H7 (cell line): ENCODE measurements at places on chromosomes 2 and 18. TPM values are rescaled to one million over a fixed set of nuclear protein-coding genes. Genes with fewer than 3 reads are reported as not detected.

SLC11A1 gene
- not detected in 2 replicates for total RNA-seq

GORASP2 gene
- 49.1 and 65.3 TPM in 2 replicates for total RNA-seq

DNA sequence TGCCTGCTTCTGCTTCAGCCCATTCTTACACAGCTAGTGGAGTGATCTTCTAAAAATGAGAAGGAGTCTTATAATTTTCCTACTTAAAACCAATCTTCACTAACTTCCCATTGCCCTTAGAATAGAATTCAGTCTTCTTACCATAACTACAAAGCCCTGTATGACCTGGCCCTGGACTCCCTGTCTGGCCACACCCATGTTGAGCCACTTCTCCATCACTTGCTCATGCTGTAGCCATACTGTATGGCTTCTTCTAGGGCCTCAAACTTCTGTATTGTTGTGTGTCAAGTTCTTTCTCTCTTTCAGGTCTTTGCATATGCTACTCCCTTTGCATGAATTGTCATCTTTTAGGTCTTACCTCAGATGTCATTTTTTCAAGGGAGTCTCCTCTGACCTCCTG, 11.2 kb downstream of the DGUOK start:
- DNase-seq: no peak

- no peak for DNase-seq
Measured at GRCh38 chr18:998936-999335, 94.3 kb downstream of the ADCYAP1 start.

TMEM247 gene
- total RNA-seq: not detected in 2 replicates

CYP27C1 gene
- total RNA-seq: 0.59 and 0.83 TPM in 2 replicates

DNA sequence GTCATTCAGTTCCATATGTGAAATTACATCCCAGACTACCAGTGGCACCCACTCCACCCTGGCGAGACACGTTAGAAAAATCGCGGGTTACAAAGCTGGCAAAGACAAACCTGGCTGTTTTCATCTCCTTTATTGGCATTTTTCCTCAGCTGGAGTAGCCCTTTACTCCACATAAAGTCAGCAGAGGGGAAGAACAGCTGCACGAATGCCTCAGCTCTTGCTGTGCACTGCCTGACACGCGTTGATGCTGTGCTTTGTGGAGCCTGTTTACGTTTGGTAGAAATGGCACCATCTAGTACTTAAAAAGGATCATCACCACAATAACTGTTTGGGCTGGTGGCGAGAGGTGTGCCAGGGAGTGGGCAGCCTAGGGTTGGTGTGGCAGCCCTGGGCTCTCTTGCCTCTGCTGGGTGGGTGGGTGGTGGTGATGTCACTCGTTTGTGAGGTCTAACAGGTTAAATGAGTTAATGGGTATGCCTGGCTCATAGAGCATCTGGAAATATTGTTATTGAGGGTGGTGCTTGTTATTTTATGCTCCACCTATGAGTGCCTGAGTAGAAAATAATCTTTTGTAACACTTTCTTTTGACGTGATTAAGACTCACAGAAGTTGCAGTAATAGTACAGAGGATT, 16.4 kb downstream of the FARP2 start:
- DNase-seq: no peak

DNA sequence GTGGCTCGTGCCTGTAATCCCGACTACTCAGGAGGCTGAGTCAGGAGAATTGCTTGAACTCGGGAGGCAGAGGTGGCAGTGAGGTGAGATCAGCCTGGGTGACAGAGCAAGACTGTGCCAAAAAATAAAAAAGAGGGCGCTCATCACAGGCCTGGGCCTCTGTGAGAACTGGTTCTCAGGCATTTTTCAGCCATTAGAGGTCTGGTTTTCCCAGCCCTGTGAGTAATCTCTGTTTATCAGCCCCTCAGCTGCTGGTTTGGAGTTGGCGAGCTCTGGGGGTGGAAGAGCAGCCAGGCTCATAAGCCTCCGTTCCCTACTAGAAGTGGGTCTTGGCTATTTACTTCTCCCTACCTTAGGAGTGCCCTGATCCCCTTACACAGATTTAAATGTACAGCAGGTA, 53.1 kb downstream of the CHRNA1 start:
- no peak for DNase-seq

DNA sequence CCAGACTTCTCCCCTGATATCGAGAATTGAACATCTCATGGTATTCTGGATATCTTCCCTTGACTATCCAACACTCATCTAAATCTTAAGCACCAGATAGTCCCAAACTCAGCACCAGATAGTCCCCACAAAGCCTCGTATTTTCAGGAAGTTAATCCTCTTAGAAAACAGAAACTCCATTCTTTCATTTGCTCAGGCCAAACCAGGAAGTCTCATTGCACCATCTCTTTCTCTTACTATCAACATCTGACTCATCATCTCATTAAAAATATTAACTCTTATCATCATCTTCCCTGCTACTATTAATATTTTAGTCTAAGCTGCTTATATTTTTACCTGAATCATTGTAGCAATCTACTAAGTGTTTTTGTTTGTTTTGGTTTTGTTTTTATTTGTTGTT, 286.4 kb downstream of the GALNT13 start:
- no peak for DNase-seq

GAREM2 gene
- 7.2 and 9.5 TPM in 2 replicates for total RNA-seq

- no peak for DNase-seq
Measured at GRCh38 chr18:22309191-22309590, 108.5 kb downstream of the CTAGE1 start.

GRCh38 chr2:109604597-109604996, 9.2 kb downstream of the SEPTIN10 start:
- DNase-seq: no peak

DNA sequence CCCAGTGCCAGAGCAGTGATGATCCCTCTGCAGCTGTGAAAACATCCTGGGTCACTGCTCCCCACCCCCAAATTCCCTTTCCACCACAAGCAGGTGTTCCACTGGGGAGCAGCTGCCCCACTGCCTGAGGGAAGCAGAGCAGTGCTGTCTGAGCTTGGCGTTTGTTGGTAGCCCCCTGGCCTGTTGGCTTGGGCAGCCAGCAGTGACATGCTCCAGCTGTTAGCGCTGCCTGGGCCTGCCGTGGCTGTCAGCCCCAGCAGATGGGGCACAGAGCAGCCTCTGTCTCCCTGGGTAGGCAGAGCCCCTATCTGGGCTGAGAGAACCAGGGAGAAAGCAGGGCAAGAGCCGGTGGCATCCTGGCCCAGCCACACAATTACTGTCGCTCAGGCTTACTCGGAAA, 247.7 kb downstream of the GLI2 start:
- no peak for DNase-seq

GRCh38 chr2:124804014-124804940, 779.2 kb downstream of the CNTNAP5 start:
- DNase-seq: peak; percentile 8

YES1 gene
- 69.4 and 101 TPM in 2 replicates for total RNA-seq

DNA sequence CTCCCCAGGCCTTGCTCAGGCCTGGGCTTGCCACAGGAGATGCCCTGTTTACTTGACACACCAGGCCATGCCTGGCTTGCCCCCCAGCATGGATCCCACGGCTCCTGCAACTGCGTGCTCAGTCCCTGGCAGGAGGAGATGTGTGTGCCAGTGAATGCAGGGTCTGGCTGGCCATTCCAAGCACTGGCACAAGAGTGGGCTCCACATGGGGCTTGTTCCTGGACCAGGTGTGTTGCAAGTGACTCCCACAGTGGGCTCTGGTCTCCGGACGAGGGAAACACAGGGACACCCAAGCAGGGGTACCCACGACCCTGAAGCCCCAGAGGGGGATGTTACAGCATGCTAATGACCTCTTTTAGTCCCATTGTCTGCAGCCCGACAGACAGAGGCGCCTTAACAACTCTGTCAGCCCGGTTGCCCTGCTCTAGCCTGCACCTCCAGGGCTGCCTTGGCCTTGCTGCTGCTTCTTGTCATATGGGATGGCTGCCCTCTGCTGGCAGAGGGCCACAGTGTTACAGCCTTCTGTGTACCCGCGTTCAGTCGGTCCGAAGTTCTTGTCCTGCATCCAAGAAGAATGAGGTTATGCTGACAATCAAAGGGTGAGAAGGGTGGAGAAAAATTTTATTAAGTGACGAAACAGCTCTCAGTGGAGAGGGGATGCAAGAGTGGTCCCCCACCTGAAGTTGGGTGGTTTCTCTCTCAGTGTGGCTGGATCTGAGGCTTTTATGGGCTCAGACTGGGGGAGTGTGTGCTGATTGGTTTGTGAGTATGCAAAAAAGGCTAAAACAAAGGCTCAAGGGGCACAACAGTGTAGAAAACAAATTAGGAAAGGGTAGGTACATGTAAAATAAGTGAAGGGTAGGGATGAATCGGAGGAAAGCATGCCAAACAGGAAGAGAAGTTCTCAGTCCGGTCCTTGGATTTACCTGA, 180.4 kb downstream of the MBD5 start:
- DNase-seq: peak; percentile 43

DNA sequence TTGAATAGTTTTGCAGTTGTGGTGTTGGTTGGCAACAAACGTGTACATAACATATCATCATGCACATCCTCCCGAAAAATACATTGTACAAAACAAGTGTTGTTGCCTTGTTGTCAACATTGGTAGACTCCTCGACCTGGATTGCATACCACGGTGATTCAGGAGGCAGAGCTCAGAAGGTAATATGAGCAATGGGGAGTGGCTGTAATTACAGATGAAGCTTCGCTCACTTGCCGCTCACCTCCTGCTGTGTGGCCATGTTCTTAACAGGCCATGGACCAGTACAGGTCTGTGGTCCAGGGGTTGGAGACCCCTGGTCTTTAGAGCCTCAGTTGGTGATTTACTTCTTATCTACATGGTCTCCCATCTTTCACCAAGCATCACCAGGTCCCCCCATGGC, 1423.2 kb upstream of the NXPH2 start:
- no peak for DNase-seq

GRCh38 chr18:79782566-79783308, 15.0 kb upstream of the KCNG2 start:
- DNase-seq: peak; percentile 83

- no peak for DNase-seq
Measured at GRCh38 chr18:76405280-76405679, 89.8 kb downstream of the ZNF516 start.

DNA sequence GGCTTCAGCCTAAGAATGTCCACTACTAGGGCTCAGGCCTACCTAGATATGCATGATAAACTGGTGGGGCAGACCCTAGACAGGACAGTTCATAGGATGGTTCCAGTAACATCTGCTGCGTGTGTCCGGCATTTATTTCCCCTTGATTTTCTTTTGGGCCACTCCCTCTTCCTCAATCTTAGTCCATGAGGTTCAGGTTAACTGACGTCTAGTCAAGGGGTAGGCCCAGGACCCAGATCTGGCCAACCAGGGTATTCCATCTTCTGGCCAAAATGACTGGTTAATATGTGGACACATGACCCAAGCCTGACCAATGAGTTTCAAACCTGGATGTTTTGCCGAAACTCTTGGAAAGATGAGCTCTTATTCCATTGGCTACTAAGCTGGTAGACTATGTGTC, 15.2 kb downstream of the TMEM247 start:
- no peak for DNase-seq

DNA sequence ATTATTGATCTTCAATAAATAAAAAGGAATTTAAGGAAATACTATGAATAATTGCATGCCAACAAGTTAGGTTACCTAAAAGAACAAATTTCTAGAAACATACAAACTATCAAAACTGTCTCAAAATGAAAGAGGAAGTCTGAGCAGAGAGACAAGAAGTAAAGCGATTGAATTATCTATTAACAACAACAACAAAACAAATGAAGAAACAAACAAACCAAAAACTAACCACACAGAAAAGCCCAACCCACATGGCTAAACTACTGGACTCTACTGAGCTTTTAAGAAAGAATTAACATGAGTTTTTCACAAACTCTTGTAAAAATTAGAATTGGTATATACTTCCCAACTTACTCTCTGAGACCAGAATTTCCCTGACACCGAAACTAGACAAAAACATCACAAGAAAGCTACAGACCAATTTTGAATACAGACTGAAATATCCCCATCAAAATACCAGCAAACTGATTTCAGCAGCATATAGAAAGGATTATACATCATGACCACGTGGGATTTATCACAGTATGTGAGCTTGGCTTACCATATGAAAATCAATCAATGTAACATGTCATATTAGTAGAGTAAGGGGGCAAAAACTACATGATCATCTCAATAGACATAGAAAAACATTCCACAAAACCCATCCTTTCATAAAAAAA, 16.6 kb upstream of the GALNT1 start:
- no peak for DNase-seq

UGT1A10 gene
- total RNA-seq: not detected in 2 replicates

DNA sequence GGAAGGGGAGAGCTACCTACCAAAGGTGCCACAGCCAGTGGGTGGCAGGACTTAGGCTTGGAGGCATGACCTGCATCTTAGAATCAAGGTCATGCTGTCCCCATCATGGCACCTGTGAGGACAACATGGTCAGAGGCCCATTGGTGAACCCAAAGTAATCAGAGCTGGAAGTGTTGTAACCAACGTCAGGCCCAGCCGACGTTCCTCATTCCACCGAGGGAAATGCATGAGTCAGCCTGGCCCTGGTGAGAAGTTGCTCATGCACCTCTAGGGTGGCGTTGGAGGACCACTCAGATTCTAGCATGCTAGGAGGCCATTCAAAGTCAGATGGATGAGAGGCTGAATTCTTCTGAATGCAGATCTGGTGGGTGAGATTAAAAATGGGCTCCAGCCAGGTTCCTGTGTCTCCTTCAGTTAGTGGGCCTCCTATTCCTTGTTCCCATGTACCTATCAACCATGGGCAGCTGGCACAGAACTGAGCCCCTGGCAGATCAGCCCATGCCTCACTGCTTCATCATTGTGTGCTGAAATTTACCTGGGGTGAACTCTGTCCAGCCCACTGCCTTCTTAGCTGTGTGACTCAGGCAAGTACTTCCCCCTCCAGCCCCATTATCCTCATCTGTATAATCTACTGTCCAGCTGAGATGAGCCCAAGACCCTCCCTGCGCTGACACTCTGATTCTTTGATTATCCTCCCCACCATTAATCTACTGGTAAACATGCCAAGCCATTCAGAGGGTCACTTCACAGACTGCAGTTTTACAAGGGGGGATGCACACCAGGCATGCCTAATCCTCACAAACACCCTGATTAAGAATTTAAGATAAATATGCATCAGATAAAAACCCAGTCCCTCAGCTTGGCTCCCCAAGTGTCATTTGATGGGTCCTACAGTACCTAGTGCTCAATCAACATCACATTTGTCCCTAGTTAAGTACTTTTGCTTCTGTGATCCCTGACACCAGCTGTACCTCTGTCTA, 14.0 kb downstream of the SLC14A2 start:
- DNase-seq: no peak

DNA sequence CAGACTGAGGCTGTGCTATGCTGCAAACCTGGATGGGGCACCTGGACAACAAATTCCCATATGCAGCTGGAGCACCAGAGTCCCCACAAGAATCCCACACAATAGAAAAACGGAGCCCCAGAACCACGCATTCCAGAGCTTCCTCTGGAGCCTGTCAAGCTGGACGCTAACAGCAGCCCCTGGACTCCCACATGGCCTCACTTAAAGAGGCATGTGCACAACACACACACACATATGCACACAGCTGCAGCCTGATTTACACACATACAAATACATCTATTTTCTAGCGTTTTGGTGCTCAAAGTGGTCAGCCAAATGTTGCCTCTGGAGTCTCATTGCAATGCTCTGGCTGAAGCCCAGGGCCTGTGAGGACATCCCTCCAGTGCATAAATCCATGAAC, 632.7 kb upstream of the ID2 start:
- no peak for DNase-seq
